Progenitor cell of endocrine pancreas (in vitro differentiated cells): ENCODE measurements at places on chromosomes 13 and 19.

GRCh38 chr19:35023428-35023827 lies 6.8 kb upstream of the SCN1B start:
- DNase-seq = no peak

GRCh38 chr13:50419331-50419865 lies 404.2 kb downstream of the KCNRG start:
- DNase-seq = no peak

DNA sequence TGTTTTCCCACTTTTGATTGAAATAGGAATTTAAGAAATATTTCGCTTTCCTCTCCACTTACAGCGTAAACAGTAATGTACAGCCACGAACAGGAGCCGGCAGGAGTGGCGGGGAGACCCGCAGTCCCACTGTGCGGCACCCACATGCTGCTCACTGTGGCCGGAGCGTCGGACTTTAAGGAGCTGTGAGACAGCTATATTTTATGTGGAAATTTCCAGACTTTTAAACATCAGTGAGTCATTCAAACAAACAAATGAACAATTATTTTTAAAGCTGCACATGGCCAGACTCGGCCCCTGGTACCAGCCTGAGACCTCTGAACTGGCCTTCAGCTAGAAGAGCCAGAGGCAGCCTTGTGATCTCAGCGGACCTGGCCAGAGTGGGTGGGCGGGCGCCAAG lies 52.5 kb downstream of the CRYL1 start:
- DNase-seq = no peak

GRCh38 chr19:56856822-56857221 lies 16.3 kb upstream of the PEG3 start:
- DNase-seq = no peak

DNA sequence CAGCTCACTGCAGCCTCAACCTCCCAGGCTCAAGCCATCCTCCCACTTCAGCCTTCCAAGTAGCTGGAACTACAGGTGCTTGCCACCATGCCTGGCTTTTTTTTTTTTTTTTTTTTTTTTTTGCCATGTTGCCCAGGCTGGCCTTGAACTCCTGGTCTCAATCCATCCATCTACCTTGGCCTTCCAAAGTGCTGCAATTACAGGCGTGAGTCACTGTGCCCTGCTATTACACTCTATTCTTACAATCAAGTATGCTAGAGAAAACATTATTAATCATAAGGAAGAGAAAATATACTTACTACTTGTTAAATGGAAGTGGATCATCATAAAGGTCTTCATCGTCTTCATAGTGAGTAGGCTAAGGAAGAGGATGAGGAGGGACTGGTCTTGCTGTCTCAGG lies 93.3 kb upstream of the DOCK9 start:
- no peak for DNase-seq

DNA sequence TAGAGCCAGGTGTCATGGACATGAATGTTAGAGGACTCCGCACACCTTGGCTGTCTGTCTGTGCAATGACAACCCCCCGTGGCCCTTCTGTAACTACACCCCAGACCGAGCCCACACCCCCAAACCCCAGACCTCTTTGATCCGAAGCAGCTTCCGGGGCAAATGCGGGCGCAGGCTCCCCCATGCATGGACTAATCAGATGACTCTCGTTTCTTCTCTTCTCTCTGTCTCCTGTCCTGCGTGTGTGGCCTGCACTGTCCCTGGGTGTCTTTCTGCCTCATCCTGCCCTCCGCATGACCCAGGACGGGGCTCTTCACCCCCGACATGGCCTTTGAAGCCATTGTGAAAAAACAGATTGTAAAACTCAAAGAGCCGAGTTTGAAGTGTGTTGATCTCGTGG lies 38.9 kb downstream of the TMED1 start:
- no peak for DNase-seq

- DNase-seq = no peak
Measured at GRCh38 chr13:77980592-77980991, 62.0 kb upstream of the EDNRB start.

DNA sequence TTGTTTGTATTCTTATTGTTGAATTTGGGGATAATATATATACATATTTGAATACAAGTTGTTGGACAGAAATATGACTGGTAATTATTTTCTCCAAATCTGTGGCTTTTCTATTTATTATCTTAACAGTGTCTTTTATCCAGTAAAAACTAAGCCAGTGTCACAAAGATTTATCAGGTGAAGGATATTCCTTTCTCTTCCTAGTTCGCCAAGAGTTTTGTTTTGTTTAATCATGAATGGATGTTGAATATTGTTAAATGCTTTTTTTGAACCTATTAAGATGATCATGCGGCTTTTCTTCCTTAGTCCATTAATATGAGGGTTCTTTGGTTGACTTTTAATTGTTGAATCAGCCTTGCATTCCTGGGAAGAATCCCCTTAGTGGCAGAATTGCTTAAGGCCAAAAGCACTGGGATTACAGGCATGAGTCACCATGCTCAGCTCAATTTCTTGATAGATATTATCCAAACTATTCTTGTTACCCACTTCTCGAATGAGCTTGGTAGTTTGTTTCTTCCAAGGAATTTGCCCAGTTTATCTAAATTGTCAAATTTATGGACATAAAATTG lies 53.3 kb downstream of the TEX26 start:
- DNase-seq = no peak

GRCh38 chr13:60412909-60413616 lies 16.0 kb downstream of the TDRD3 start:
- no peak for DNase-seq
